Iris pigment epithelial cell (primary cell): ENCODE measurements at places on chromosomes 11 and 22.
A peak's percentile ranks its signal among the peaks of the same experiment; 100 is the strongest.

GRCh38 chr11:44538375-44539054 lies 26.9 kb upstream of the CD82 start:
- DNase-seq = peak; percentile 54

DNA sequence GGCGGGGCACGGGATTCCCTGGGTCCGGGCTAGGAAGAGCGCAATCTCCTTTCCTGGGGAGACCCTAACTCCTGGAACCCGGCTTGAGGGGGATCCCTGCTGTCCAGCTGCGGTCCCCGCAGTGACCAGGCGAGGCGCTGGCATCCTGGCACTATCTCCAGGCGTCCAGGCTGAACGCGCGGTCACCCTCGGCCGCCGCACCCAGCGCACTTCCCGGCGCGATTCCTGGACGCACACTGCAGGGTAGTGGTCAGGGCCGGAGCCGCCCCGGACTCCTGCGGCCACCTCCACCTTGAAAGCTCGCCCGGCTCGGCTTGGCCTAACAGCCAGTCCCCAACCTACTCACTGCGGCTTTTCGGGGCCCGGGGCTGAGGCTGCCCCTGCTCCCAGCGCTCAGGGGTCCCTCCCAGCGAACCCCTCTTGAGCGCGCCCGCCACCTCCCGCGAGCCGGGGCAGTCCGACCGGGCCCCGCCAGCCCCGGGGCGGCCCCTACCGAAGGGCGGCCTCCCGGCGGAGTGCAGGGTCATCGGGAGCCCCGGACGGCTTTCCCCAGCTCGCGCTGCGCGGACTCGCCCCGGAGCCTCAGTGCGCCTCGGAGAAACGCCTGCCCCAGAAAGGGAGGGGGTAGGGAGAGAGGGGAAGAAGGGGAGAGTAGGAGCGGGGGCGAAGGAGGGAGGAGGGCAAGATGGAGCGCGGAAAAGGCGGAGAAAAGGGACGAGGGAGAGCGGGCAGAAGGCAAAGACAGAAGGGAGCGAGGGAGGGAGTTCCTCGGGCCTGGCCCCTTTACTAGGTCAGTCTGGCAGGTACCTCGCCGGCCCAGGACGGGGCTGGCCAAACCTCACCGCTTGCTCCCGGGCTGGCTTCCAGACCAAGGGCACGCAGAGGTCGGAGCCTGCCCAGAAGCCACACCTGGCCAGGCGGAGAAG lies 1.0 kb downstream of the POU2AF3 start:
- DNase-seq = peak; percentile 38

- no peak for DNase-seq
Measured at GRCh38 chr11:128686021-128686741, 7.7 kb upstream of the FLI1 start.

- DNase-seq = peak; percentile 98
Measured at GRCh38 chr11:33692013-33692504, 8.6 kb downstream of the C11orf91 start.

GRCh38 chr22:44026066-44026629 lies 2.0 kb downstream of the PARVB start:
- DNase-seq = no peak

GRCh38 chr11:65040520-65040846 lies 527 bp upstream of the SAC3D1 start:
- DNase-seq = no peak

DNA sequence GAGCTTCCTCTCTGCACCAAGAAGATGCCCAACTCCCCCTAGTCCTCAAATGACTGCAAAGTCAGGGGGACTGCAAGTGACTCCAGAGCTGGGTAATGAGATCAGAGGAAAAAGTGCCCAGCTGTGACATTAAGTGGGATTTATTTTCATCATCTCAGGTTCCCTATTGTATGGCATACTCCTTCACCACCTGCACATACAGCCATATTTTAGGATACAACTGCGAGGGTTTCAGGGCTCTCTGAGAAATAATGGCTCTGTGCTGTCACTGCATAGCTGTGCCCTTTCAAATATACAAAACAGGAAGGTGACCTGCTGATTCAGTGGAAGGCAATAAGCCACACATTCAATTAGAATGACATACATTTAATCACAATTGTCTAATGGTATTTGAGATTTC lies 45.6 kb upstream of the PLET1 start:
- DNase-seq = no peak

DNA sequence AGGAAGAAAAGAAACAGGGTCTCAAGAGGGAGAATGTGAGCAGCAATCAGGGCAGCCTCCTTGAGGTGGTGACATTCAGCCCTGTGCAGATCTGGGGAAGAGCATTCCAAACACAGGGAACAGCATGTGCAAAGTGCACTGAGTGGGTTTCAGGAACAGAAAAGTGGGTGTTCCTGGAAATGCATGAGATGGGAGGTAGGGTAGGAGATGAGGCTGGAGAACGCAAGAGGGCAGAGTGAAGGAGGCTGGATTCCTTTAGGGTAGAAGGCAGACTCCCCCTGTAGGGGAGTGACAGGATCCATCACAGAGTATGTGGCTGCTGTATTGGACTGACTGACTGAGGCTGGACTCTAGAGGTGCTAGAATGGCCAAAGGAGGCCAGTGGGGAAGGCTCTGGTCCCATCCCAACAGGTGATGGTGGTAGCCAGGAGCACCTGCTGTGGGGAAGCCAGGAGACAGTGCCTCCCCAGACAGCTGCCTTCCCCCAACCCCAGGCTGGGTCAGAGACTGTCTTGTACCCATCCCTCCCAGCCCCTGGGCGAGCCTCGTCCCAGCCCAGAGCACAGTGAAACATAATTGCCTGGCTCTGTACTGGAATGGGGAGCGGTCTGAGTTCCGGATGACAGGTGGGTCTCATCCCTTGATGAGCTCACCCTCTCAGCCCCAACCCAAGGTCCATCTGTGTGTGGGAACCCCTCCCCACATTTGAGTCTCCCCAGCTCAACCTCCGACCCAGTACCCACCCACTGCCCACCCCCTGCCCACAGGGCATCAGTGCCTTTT lies 419.4 kb downstream of the MN1 start:
- DNase-seq = no peak

DNA sequence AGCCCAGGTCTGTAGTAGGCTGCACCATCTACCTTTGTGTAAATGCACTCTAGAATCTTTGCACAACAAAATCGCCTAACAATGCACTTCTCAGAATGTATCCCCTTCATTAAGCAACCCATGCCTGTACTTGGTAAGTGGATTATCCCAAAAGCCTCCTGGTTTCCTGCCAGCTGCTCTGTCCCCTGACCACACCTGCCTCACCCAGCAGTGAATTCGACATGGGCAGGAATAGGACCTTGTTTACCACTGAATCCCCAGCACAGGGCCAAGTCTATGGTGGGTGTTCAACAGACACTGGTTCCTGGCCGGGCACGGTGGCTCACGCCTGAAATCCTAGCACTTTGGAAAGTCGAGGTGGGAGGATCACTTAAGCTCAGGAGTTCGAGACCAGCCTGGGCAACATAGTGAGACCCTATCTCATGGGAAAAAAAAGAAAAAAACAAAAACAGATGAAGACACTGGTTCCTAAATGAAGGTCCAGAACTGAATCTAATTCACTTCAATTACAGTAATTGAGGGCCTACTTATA lies 5.1 kb upstream of the SYCE3 start:
- no peak for DNase-seq

DNA sequence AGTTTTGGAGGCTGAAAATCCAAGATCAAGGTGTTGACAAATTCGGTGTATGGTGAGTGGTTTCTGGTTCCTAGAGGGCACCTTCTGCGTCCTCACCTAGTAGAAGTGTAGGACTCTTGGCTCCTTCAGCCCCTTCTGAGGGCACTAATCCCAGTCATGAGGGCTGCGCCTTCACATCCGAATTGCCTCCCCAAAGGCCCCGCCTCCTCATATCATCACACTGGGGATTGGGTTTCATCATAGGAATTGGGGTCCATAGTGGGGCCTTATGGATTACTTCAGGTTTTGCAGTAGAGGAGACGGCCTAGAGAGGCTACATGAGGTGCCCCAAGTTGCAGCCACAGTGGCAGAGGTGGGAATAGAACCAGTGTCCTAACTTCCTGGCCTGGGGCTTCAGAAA lies 87.1 kb downstream of the CEP164 start:
- no peak for DNase-seq

GRCh38 chr11:27754035-27755017 lies 54.1 kb upstream of the BDNF start:
- peak; percentile 89 for DNase-seq

- no peak for DNase-seq
Measured at GRCh38 chr11:112579282-112579681, 318.6 kb upstream of the PLET1 start.

- DNase-seq = no peak
Measured at GRCh38 chr11:78526497-78527146, 48.0 kb downstream of the NARS2 start.

DNA sequence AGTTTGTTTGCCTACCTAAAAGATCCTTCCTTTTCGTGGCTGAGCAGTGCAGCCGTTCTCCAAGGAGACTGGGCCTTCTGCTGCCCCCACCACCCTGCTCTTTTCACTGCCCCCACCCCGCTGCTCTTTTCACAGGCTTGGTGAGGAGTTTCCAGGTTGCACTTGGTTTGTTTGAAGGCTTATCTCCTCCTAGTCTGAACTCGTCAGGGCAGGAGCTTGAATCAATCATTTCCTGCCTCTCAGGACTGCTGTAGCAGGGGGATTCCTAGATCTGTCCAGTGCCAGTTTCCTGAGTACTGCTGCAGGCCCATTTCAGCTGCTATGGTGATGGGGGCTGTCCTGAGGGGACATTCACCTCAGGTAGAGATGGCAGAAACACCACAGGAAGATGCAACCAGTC lies 10.0 kb downstream of the MED15 start:
- DNase-seq = peak; percentile 48

- no peak for DNase-seq
Measured at GRCh38 chr11:706439-706956, 467 bp downstream of the EPS8L2 start.

GRCh38 chr22:27267145-27267544 lies 534.4 kb downstream of the MN1 start:
- no peak for DNase-seq

- DNase-seq = peak; percentile 43
Measured at GRCh38 chr11:78310500-78310909, 107.1 kb downstream of the GAB2 start.

DNA sequence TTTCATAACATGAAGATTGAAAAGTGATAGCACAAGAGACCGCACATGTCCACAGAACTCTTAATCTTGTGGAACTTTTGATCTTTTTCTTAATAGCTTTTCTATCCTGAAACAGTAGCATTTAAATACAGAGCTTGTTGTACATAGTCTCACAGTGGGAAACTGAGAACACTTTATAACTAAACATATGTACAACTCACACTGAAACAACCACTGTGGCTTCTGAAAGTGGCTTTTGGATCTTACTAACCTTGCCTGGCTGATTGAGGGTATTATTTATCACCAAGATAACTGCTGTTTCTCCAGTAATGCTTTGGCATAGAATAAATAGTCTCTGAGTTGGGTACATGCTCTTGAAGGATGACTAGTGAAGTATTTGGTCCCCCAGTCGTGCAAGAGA lies 10.2 kb downstream of the BARX2 start:
- no peak for DNase-seq

GRCh38 chr11:74717221-74717969 lies 13.8 kb downstream of the CHRDL2 start:
- no peak for DNase-seq

DNA sequence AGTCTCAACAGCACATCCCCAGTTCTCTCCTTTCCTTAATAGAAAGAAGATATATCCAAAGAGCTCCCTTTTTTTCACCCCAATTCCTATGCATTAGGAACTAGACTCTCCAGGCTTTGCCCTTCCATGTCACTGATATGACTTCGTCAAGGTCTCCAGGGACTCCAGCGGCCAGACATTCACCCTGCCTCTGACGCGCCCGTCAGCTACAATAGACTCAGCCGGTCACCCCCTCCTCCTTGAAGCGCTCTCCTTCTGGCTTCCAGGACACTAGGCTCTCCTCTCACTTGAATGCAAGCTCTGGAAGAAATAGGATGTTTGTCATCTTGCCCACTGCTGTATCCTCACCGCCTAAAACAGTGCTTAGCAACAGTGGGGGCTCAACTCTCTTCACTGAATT lies 14.9 kb upstream of the ELFN2 start:
- no peak for DNase-seq

DNA sequence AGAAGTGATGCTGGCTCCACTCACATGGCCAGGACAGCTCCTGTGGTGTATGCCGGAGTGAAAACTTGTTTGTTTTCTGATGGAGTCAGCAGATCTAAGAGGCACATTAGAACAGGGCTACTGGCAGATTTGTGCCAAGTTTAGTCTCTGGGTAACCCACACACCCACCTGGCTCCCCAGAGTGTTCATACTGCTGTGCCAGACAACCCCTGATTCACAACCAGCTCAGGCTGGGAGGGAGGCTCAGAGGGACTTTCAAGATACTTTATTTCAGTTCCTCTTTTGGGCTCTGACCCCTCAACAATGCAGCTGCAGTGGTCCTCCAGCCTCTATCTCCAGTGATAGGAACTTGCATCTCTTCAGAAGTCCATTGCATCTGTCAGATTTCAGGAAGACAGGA lies 8.5 kb downstream of the NTM start:
- no peak for DNase-seq

DNA sequence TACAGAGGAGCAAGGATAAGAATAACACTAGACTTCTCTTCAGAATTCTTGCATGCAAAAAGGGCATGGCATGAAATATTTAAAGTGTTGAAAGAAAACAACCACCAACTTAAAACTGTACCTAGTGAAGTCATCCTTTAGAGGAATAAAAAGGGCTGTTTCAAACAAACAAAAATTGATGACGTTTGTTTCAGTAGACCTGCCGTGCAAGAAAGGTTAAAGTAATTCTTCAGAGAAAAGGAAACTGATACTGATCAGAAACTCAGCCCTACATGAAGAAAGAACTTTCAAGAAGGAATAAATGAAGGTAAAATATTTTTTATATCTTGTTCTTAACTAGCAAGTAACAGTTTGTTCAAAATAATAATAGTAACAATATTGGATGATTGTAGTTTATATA lies 27.5 kb downstream of the MRGPRX2 start:
- DNase-seq = no peak

- peak; percentile 65 for DNase-seq
Measured at GRCh38 chr11:27395556-27396258, 32.7 kb upstream of the CCDC34 start.

GRCh38 chr11:21059879-21060278 lies 390.5 kb downstream of the NELL1 start:
- DNase-seq = no peak

DNA sequence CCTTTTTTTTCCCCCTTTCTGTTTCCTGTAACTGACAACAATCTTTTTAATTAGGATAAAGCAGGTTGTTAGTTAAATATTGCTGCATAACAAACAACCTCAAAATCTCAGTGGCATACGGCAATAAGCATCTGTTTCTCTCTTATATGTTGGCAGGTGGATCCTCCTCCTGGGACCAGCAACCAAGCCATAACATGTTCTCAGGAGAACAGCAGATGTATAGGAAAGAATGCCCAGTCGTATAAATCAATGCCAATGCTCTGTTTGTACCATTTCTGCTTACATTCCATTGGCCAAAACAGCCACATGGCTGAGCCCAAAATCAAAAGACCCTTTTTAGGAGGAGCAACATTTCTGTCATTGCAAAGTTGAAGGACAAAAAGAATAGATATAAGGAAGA lies 445.7 kb downstream of the AASDHPPT start:
- DNase-seq = no peak
